H7 (cell line): ENCODE measurements at places on chromosomes 5 and 9.

DNA sequence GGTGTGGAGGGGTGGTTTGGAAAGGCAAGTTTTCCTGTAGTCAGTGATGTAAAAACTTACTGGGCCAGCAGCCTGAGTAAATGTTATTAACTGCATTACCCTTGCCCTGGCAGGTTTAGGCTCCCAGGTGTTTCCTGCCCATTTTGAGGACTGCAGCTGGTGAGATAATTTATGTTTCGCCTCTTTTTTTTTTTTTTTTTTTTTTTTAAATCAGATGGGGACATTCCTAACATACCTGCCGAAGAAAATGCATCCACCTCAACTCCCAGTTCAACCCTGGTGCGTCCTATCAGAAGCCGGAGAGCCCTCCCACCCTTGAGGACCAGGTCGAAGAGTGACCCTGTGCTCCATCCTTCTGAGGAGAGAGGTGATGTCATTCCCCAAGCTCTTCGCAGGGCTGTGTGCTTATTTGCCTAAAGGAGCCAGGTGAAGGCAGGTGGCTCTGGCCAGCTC lies 60.6 kb downstream of the ENTREP1 start:
- DNase-seq, result peak; percentile 76

DNA sequence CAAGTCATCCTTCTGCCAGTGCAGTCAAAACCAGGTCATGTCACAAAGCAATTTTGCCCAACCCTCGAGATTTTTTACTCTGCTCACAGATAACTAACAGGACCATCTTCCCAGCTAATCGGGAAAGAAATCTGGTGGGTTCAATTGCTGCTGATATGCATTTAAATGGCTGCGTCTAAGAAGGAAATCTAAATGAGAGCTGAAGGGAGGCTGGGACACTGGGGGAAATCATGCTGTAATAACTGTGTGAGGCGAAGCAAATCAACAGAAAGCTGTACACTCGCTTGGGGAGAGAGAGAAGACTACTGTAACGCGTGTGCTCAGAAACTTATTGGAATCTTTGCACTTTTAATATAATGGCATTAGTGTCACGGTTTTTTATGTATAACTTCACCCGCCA lies 535.0 kb downstream of the CDK5RAP2 start:
- no peak for DNase-seq

DNA sequence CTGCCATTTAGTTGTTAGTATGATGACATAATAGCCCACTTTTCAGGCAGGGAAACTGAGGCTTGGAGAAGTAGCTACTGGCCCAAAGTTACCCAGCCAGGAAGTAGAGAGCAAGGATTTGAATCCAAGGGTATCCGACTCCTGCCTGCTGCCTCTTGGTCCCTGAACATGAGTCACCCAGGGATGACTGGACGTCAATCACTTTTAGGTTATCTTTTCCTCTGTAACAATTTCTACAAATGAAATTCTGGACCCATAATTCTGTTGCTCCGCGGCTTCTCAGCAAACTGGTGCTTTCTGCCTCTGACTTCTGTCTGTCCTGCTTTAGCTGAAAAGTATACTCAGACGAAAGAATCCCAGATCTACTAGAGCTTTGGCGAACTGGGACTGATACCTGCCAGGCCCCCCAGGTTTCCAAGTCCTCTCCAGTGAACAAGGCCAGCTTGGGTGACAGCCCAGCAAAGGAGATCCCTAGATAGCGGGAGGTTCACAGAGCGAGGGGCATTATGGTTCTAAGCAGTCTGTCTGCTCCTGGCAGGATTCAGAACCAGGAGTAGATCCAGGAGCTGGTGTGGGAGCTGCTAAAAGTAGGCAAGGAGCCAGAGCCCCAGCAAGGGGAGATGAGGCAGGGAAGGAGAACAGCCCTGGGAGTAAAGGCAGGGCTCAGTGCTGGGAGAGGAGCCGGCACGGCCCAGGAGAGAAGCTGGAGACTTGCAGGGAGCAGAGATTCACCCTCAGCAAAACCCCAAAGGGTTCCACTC lies 20.6 kb downstream of the OLFML2A start:
- DNase-seq, result no peak

- no peak for DNase-seq
Measured at GRCh38 chr5:78530342-78531096, 118.1 kb downstream of the LHFPL2 start.

GRCh38 chr9:37914701-37915358 lies 10.9 kb upstream of the SLC25A51 start:
- DNase-seq, result peak; percentile 33

- DNase-seq, result no peak
Measured at GRCh38 chr9:108045851-108046250, 556.3 kb upstream of the KLF4 start.

- DNase-seq, result no peak
Measured at GRCh38 chr5:142097681-142098080, 10.9 kb upstream of the NDFIP1 start.

DNA sequence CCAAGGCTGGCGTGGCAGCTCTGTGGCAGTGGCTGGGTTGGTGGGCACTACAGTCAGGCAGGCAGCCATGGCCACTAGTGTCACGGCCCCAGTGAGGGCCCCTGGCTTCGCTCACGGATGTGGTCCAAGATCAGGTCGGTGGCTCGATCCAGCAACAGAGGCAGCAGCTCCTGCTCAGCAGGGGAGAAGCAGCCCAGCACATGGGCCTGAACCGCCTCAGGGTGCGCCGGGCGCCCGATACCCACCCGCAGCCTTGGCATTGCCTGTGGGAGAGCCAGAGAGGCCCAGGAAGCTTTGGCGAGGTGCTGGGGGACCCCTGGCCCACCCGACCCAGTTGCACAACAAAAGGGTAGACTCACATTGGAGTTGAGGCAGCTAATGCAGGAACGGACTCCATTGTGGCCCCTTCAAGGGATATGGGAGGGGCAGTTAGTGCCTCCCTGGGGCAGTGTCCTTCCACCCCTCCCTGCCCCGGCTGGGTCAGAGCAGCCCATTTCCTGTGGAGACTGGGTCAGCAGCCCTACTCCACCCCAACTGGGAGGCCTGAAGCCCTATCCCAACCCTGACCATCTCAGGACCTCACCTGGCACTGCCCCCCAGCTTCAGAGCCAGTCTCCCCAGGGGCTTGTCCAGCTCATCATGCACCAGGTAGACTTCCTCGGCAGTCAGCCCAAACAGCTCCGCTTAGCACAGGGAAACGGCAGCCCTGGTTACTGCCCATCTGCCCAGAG lies 1.3 kb downstream of the PTRH1 start:
- peak; percentile 63 for DNase-seq

GRCh38 chr9:109908459-109909390 lies 128.7 kb downstream of the PALM2AKAP2 start:
- DNase-seq, result no peak

DNA sequence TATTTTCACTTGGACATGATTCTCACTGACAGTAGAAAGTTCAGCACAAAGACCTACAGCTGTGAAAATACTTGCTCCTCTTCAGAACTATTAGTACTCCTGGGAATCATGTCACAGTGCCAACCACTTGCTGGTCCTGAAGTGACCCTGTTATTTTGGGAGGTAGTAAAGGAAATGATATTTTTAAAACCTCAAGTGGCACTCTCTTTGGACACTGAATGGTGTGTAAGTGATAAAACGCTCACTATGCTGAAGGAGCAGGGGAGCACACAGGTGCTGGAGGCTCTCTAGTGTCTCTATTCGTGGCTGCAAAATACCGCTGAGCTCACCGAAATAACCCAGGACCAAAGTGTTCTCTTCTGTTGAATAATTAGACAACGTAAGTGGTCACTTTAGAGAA lies 76.9 kb upstream of the SPATA31D4 start:
- DNase-seq, result no peak

DNA sequence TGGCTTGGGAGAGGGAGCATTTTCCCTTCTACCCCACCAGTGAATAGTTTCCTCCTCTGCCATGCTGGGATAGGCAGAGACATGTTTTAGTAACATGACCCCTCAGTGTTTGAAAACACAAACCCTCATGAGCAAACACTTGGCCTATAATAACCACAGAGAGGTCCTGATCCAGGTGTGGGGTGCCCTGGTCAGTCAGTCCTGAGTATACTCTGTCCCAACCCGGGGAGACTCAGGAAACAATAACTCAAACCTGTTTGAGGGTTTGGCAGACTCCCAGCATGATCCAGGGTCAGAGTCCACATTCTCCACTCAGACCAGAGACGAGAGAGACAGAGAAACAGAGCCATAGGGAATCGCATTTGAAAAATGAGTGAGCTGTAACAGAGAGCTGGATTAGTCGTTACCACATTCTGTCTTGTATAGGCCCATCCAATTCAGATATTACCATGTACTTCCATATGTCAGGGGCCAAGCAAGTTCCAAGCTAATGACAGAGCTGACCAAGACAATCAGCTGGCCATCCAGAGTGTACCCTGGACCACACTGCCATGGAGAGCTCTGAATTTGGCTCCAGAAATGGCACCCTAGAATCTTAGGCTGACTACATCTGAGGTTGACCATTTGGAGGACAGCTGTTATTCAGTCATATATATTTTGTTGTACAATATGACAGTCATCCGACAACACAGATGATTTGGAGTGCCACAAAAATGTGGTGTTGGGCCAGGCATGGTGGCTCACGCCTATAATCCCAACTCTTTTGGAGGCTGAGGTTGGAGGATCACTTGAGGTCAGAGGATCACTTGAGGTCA lies 4.2 kb upstream of the CA9 start:
- no peak for DNase-seq

DNA sequence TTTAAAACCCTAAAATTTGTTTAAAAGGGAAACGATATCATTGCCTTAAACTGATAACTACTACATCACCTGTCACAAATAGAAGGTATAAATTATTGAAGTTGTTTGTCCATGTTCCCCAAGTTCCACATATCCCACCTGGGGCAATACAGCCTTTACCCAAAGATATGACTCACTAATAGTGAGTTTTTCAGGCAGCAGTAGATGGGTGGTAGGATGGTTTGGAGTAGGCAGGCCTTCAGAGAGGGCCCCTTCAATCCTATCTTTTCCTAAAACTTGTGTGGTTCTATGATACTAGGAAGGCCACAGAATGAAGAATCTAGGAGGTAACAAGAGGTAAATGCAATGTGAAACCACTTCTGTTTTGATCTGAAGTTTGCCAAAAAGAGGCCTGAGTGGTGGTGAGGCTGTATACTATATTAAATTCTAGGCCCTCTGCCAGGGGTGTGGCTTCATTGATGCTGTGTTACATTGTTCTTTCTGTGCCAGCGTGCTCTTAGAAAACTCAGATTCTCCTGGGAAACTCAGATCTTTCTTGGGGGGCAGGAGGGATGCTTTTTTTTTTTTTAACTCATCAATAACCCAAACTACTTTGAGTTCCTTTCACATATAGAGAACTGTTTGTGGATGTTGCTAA lies 7.2 kb downstream of the CYSTM1 start:
- DNase-seq, result no peak

DNA sequence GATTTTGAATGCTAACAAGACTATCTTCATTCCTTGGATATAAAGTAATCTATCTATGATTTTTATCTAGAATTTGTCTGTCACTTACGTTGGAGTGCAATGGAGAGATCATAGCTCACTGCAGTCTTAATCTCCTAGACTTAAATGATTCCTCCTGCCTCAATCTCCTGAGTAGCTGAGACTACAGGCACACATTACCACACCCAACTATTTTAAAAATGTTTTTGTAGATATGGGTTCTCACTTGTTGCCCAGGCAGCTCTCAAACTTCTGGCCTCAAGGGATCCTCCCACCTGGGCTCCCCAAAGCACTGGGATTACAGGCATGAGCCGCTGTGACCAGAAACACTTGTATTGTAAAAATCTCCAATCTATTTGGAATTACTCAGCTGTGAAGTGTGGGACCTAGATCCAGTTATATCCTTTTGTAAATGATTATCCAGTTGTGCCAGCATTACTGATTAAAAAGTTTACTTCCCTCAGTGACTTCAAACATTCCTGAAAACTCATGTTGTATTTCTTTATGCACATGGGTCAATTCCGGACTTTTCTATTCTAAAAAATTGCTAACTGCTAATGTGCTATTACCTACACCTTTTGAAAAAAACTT lies 1793.8 kb upstream of the WWC1 start:
- DNase-seq, result no peak

DNA sequence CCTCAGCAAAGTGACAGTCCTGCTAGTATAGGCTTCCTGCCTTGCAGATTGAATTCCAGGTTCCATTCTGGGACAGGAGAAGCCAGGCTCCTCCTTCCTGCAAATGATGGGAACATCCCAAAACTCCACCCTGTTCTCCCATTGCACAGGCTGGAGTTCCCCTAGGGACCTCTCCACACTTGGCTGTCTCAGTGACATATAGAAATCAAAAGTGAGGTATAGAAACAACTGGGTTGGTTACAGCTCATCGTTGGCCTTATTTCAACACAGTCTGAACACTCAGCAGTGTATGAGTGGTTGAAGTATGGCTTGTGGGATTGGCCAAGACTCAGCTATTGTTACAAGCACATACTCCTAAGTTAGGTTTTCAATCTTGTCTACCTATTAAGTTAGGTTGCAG lies 157.8 kb upstream of the FTMT start:
- DNase-seq, result no peak

DNA sequence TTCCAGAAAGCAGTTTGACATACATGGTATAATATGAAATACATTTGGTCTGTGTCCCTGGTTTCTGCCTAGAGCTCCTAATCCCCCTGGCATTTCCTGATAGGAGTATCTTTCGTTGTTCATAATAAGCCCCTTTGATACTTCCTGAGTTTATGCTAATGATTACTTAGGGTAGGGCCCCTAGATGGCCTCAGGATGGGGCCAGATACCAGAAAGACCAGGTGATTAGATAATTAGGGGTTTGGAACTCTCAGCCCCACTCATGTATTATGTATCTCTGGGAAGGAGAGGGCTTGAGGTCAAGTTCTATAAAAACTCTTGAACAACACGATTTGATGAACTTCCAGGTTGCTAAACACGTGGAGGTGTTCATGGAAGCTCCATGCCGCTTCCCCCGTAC lies 163.3 kb upstream of the ZNF608 start:
- DNase-seq, result no peak

DNA sequence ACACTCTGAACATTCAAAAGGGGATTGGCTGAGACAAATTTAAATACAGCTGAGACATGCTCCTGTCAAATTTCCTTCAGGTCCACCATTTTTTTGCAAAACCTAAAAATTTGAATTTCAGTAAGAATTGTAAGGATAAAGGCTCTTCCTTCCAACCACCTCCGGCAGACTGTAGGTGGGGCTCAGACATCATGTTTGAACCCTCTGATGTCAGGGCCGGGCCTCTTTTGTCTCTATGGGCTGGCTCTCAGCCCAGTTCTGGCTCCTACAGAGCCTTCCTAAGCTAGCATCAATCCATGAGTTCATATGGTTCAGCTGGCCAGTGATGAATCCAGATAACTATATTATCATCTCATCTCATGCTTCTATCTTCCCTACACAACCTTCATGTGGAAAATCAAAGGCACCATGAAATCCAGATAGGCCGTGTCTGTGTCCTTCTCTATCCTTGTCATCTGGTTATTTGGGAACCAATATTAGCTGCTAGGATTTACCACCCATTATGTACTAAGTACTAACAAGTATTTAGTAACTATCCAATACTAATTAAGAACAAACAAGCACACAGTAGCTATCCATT lies 44.2 kb downstream of the NIPSNAP3B start:
- DNase-seq, result peak; percentile 54

DNA sequence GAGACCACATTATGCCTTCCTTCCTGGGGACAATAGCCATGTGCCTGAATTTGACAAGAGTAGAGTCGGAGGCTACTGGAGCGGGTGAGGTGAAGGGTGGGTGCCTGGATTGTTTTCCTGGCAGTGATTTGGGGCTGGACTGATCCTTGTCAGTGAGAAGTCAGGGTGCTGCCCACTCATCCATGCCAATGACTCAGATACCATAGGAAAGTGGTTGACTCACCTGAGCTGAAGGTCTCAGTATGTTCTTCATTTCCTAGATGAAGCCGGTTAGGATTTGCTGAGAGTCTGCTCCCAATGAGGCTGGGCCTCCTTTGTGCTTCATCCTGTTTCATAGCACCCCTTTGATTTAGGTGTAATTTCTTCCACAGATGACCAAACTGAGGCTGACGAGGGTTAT lies 366.0 kb downstream of the KDM4C start:
- DNase-seq, result no peak
